DMS79 treated with DMSO at 0.1 percent for 48 hours (cell line): ENCODE measurements at places on chromosomes 3 and 15.

- no peak for DNase-seq
Measured at GRCh38 chr3:85652360-85652759, 693.6 kb downstream of the CADM2 start.

- DNase-seq: no peak
Measured at GRCh38 chr3:69008980-69009379, 4.5 kb downstream of the EOGT start.

GRCh38 chr3:17133632-17134545, 249.1 kb downstream of the PLCL2 start:
- no peak for DNase-seq

- no peak for DNase-seq
Measured at GRCh38 chr15:63531586-63531985, 27.2 kb downstream of the USP3 start.

- no peak for DNase-seq
Measured at GRCh38 chr15:29676961-29677402, 145.3 kb downstream of the TJP1 start.

- DNase-seq: no peak
Measured at GRCh38 chr15:49044002-49044401, 2.2 kb downstream of the SECISBP2L start.

DNA sequence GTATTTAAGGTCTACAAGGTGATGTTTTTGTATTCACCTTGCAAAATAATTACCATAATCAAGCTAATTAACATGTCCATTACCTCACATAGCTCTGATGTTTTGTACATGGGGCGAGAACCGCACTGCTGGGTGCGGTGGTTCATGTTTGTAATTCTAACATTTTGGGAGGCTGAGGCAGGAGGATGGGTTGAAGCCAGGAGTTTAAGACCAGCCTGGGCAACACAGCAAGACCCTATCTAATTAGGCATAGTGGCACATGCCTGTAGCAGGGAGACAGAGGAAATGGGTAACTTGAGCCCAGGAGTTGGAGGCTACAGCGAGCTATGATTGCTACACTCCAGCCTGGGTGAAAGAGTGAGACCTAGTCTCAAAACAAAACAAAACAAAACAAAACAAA, 248.2 kb upstream of the NSMCE3 start:
- no peak for DNase-seq

DNA sequence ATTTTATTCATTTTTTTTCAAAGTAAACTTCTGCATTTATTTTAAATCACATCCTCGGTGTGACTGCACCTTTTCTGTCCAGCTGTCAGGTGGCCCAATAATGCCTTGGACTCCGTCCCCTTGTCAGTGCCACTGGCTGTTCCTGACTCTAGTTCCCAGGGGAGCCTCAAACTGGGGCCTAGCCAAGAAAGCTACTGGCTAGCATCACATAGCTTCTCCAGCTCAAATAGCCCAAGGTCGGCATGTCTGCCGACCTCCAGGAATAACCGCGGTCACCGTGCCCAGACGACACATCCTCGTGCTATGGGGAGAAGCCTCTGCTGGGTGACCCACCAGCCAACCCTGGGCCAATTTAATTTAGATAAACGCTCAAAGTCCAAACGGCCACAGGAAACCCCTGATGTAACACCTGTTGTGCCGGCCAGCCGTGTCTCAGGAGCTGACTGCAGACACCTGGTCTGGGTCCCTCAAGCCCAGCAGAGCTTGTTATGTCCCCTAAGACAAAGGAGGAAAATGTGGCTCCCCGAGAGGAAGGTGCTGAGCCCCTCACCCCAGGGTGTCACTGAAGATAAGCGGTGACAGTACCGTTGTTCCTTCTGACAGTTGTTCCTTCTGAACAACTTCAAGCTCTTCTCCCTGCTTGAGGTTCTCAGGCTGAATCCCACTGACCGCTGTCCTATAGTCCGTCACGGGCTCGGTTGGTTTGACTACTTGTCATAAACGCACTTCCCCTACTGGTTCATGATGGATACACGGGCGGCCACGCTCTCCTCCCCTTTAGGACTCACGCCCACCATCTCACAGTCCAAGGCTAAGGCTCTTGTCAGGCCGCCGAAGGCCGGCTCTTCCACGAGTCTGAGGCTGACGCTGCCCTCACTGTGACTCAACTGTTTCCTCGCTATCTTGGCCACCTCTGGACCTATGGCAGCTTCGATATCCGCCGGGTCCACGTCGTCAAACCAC, 126.2 kb downstream of the KLF13 start:
- no peak for DNase-seq
